ENCODE measurements at places on chromosomes 1 and 21. TPM values are rescaled to one million over a fixed set of nuclear protein-coding genes. Genes with fewer than 3 reads are reported as not detected.
A peak's percentile ranks its signal among the peaks of the same experiment; 100 is the strongest.

Gene SLC9C2
- total RNA-seq, result not detected

Gene ANGPTL3
- not detected for total RNA-seq

Gene CYYR1
- total RNA-seq, result not detected

Gene GPR153
- 0.12 TPM for total RNA-seq

Gene PALMD
- total RNA-seq, result not detected

DNA sequence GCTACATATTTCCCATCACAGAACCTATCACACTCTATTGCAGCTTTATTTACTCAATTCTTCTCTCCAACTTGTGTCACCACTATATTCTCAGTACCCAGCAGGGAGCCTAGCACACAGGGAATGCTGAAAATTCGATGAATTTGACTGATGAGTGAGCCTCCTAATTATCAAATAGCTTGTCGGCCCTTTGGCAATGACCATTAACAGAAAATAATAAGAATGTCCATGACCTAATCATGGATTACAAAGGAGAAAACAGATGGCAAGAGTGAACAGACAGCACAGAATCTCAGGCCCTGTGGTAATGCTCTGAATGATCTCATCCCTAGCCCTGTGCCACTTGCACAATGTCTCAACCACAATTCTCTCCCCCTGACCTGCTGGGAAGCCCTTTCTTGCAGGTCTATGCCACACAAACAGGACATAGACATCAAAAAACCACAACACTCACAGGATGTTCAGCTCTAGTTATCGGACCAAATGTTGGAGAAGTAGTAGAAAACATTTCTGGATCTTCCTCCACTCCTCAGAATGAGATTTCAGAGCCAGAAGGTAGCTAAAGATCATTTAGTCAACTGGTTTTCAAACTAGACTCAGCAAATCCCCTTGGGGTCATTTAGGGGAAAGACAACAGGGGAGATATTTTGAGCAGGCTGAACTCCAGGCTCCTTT lies 68.4 kb downstream of the LUZP1 start:
- DNase-seq, result no peak
- no peak overlapping the region for H3K27ac ChIP-seq
- peaks cover 20% of the 10 kb centered on the region for H3K4me1 ChIP-seq
- H3K36me3 ChIP-seq, result no peaks in the 10 kb centered on the region

DNA sequence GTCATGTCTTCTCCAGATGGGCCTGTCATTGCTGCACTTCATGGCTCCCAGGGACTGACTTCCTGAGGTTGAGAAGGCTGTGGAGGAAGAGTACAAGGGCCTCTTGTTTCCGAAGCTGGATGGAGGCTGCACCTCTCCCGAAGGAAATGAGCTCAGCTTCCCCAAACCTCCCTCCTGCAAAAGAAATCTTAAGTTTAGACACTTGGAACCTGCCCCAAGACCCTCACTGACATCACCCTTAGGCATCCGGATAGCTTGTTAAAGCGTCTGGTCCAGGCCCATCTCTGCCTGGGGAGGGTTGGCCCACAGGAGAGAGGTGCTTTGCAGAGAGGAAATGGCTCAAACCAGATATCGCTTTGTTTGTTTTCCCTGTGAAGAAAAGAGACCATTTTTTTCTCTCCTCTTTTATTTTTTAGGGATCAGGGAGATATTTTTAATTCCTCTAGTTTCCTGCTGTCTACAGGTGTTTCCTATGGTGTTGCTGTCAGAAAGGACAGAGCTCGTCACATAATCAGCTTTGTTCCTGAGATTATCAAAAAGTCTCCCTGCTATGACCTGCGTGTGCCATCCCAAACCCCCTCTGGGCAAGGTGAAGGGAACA lies 25.0 kb downstream of the RCSD1 start:
- no peaks in the 10 kb centered on the region for H3K27me3 ChIP-seq
- peaks cover 81% of the 10 kb centered on the region for H3K36me3 ChIP-seq
- peak overlapping the region; percentile 42 for H3K27ac ChIP-seq

- H3K27me3 ChIP-seq, result no peaks in the 10 kb centered on the region
- no peak for DNase-seq
- H3K27ac ChIP-seq, result no peak overlapping the region
- H3K36me3 ChIP-seq, result no peaks in the 10 kb centered on the region
These were observed 207.5 kb downstream of the KCNT2 start for GRCh38 chr1:196400478-196401451.

GRCh38 chr1:204188959-204189639 lies 7.2 kb downstream of the KISS1 start:
- H3K27ac ChIP-seq, result no peak overlapping the region
- H3K4me3 ChIP-seq, result no peak overlapping the region
- H3K36me3 ChIP-seq, result no peaks in the 10 kb centered on the region
- peaks cover 53% of the 10 kb centered on the region for H3K27me3 ChIP-seq

GRCh38 chr1:92367496-92367895 lies 68.6 kb downstream of the RPAP2 start:
- no peak for DNase-seq
- no peaks in the 10 kb centered on the region for H3K4me1 ChIP-seq
- H3K4me3 ChIP-seq, result no peak overlapping the region
- H3K27ac ChIP-seq, result peak overlapping the region; percentile 20
- H3K27me3 ChIP-seq, result no peaks in the 10 kb centered on the region

DNA sequence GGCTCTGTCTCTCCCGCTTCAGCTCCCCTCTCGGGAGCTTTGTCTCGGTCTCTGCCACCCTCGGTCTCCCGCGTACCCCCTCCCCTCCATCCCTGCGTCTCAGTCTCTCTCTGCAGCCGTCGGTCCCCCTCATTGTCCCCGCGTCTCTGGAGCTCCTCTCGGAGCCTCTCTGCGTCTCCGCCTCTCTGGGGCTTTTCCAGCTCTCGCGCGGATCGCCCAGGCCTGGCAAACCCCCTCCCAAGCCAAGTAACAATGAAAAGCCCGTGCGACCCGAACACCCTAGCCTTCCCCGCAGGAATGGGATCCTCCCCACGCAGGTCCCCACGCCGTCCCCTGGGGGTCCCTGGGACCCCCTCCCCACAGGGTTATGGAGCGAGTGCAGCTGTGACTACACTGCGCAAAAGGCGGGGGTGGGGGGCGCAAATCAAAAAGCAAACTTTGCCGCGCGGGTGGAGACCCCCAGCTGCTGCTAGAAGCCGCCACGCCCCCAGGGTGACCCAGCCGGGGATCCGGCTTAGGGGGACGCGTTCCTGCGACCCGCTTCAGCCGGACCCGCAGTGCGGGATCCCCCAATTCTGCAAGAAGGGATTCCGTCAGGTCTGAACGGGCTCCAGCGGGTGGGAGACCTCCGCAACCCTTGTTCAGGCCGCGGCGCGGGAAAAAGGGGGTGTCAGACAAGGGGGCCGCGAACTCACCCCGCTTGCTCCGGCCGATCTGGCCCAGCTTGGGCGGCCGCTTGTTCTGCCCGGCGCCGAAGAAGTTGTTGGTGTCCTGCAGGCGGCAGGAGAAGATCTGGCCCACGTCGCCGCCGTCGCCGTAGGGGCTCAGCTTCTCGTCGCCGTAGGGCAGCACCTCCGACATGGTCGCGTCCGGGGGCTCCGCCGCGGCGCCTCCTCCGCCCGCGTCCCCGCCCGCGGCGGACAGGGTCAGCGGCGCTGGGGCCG lies 1.2 kb downstream of the CAMK2N1 start:
- peaks cover 20% of the 10 kb centered on the region for H3K4me1 ChIP-seq
- no peak overlapping the region for H3K27ac ChIP-seq
- DNase-seq, result peak; percentile 22

- no peaks in the 10 kb centered on the region for H3K36me3 ChIP-seq
- no peak overlapping the region for H3K4me3 ChIP-seq
- DNase-seq, result no peak
- no peak overlapping the region for H3K27ac ChIP-seq
- H3K27me3 ChIP-seq, result peaks cover 18% of the 10 kb centered on the region
These were observed 11.9 kb upstream of the EDN2 start for GRCh38 chr1:41496080-41497055.

GRCh38 chr1:230794431-230794830 lies 47.2 kb downstream of the CAPN9 start:
- DNase-seq, result no peak
- no peaks in the 10 kb centered on the region for H3K4me1 ChIP-seq
- no peak overlapping the region for H3K27ac ChIP-seq
- peaks cover 10% of the 10 kb centered on the region for H3K27me3 ChIP-seq

- DNase-seq, result peak; percentile 65
- no peaks in the 10 kb centered on the region for H3K36me3 ChIP-seq
- H3K27ac ChIP-seq, result peak within 1 kb of the TSS; percentile 54
- H3K4me3 ChIP-seq, result peak within 1 kb of the TSS; percentile 87
These were observed at the start of gene PLXNA2 for GRCh38 chr1:208243967-208244916. Gene PLXNA2, minus strand, starts transcription at chr1:208244384. Its CDS starts 26,462 bp downstream, at chr1:208217922.

DNA sequence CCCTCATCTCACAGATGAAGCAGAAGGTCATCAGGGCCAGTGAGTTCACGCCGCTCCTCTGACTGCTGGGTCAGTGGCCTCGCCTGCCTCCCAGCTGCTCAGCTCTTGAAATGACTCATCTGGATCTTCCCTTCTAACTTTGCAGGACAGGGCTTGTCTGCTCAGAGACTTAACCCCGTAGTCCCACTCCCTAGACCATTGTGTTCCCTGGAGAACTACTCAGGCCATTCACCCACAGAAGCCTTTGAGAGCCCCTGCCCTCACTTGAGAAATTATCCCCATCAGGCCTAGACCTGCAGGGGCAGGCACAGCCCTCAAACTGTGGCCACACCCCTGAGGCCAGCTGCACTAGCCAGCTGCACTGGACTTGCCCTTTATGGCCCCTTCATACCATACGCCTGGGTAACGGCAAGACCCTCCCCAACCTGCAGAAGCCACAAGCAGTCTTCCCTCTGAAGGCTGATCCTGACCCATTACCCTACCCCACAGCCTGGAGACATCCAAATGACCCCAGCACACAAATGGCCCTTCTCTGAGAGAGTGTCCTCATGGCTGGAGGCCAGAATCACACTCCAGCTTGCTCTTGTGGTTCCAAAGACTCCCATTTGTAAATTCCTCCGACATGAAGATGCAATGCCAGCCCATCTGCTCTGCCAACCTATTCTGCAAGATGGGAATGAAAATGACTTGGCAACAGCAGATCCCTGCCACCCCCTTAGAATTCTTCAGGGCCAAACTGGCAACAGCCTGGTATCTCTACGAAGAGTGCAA lies 33.2 kb downstream of the RCSD1 start:
- DNase-seq, result no peak
- peaks cover 87% of the 10 kb centered on the region for H3K36me3 ChIP-seq
- H3K27ac ChIP-seq, result peak overlapping the region; percentile 59
- no peaks in the 10 kb centered on the region for H3K27me3 ChIP-seq
- H3K4me3 ChIP-seq, result no peak overlapping the region

DNA sequence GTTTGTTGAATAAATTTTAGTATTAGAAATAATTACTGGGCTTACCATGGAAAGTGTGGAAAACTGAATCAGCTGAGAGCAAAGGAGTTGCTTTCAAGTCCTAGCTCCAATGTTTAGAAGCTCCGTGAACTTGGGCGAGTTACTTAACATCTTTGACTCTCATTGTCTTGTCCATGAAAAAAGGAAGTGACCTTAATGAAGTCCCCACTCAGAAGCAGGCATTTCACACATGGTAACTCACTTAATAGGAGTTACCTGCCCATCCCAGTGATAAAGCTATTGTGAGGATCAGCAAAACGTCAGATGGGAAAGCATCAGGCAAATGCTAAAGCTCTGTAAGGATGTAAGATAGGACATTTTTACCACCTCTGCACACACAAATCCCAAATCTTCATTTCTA lies 34.0 kb upstream of the GADD45A start:
- no peak for DNase-seq
- no peak overlapping the region for H3K4me3 ChIP-seq
- no peaks in the 10 kb centered on the region for H3K4me1 ChIP-seq
- H3K27ac ChIP-seq, result no peak overlapping the region
- no peaks in the 10 kb centered on the region for H3K36me3 ChIP-seq
- peaks cover 7% of the 10 kb centered on the region for H3K27me3 ChIP-seq

DNA sequence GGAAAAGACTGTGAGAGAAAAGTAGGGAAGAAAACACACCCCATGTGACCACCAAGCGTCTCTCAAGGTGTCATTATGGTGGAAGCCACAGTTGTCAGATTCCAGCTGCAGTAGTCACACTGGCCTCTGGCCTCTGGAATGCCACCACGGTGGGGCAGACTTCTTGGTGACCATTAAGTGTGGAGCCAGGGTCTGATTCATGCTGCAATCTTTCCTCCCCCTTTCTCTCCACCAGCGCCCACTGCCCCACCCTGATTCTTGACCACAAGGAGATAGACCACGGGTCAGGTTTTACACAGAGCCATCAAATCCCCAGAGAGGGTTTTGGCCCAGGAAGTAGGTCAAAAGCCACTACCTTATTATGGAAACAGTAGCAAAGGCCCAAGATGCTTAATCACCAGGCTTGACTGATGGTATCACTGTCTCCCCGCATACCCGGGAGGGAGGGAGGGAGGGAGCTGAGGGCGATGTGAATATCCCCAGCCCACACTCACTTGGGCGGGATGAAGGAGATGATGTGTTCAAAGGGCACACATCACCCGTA lies 52.7 kb upstream of the GRHL3 start:
- no peaks in the 10 kb centered on the region for H3K4me1 ChIP-seq
- H3K4me3 ChIP-seq, result no peak overlapping the region
- no peak for DNase-seq
- no peak overlapping the region for H3K27ac ChIP-seq
- H3K36me3 ChIP-seq, result no peaks in the 10 kb centered on the region

- H3K36me3 ChIP-seq, result peaks cover 22% of the 10 kb centered on the region
- H3K27ac ChIP-seq, result no peak overlapping the region
- no peak for DNase-seq
- no peak overlapping the region for H3K4me3 ChIP-seq
- no peaks in the 10 kb centered on the region for H3K27me3 ChIP-seq
These were observed 2.6 kb downstream of the GUK1 start for GRCh38 chr1:228142701-228143136.

DNA sequence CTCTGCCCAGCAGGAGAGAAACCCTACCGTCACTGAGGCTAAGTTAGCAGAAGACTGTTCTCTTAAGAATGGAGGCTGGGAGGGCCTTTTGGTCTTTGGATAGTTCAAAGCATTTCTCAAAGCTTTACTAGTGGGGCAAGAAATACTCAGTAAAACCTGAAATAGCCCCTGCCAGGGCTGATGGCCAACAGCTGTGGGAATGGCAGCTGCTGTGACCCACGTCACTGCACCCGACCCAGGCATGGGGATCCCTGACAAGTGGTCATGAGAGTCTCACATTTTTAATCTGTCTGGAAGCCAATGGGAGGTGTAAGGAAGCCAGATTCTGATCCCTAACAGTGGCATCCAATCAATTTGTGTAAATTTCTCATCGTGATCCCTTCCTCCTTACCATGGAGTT lies 44.5 kb upstream of the ENAH start:
- DNase-seq, result no peak
- no peak overlapping the region for H3K27ac ChIP-seq
- H3K27me3 ChIP-seq, result peaks cover 2% of the 10 kb centered on the region
- no peaks in the 10 kb centered on the region for H3K4me1 ChIP-seq

GRCh38 chr21:23127973-23128372 lies 2129.8 kb downstream of the NCAM2 start:
- no peaks in the 10 kb centered on the region for H3K27me3 ChIP-seq
- H3K4me1 ChIP-seq, result no peaks in the 10 kb centered on the region
- H3K4me3 ChIP-seq, result no peak overlapping the region

Data from activated B cell treated with CpG ODN at 0.5 μM for 24 hours (primary cell).